Umbilical cord (tissue), 2 donors: ENCODE measurements at places on chromosomes 6 and 20. TPM values are rescaled to one million over a fixed set of nuclear protein-coding genes. Genes with fewer than 3 reads are reported as not detected.

Gene NT5E
- 27.4 TPM for total RNA-seq

Gene THBD
- 33.5 TPM for total RNA-seq

Gene SIRPA
- total RNA-seq, result 7.5 TPM

Gene GMEB2
- total RNA-seq, result 3.4 TPM

Gene SMOC2
- 146 TPM for total RNA-seq

Gene LY86
- total RNA-seq, result 2.2 TPM

Gene MUC21
- total RNA-seq, result not detected

Gene JAG1
- 193 TPM for total RNA-seq

Gene VSX1
- 0.24 TPM for total RNA-seq

Gene HLA-DQB2
- total RNA-seq, result 0.96 TPM

Gene CST7
- total RNA-seq, result not detected

Gene NKAIN4
- not detected for total RNA-seq

Gene CDYL
- total RNA-seq, result 28.2 TPM

Gene TAB2
- 51.0 TPM for total RNA-seq
